ENCODE measurements at places on chromosomes 5 and 9.

- DNase-seq = no peak
Observed at GRCh38 chr5:8907168-8907868, 638.6 kb downstream of the SEMA5A start.

- DNase-seq = no peak
Observed at GRCh38 chr9:80191108-80191507, 619.3 kb downstream of the TLE4 start.

- DNase-seq = no peak
Observed at GRCh38 chr9:16921855-16922254, 51.4 kb upstream of the BNC2 start.

DNA sequence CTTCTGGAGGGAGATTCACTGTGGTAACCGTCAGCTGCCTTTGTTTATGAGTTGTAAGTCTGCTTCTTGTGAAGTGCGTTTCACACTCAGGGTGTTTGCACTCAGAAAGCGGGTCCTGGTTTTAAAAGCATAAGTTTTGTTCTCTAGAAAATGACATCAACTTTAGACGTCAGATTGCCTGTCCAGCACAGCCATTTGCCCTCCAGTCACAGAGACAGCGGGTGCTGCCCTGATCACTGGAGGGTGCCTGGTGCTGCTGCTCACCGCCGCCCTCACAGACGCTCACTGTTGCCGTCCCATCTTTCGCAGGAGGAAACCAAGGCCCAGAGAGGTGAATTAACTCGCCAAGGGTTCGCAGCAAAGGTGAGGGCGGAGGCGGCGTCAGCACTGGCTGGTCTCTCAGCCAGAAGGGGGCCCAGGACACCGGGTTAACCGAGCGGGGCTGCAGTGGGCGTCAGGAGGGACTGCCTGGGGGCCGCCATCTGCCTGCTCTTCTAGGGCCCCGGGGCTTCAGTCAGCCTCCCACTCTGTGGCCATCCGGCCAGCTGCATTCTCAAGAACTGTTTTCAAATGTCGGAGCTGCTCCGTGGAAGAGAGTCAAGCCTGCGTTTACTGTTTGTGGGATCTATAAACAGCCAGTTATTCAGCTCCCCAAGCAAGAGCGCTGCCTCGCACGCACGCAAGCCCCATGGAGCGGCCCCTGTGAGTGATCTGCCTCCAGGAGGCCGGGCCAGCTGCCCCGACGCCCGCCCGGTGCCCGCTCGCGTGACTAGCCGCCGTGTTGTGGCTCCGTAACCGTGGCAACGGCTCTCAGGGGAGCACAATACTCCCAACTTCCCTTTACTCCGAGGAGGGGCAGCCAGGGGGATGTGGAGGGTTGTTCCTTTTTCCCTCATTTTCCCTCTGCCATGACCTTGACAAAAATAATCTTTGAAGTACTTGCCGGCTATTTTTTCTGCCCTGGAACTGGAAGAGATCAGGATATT, 43.4 kb upstream of the EXOC3 start:
- DNase-seq = peak; percentile 19

GRCh38 chr9:91495450-91495849, 71.8 kb upstream of the NFIL3 start:
- no peak for DNase-seq

- no peak for DNase-seq
Observed at GRCh38 chr5:30239331-30240022, 954.0 kb upstream of the CDH6 start.

DNA sequence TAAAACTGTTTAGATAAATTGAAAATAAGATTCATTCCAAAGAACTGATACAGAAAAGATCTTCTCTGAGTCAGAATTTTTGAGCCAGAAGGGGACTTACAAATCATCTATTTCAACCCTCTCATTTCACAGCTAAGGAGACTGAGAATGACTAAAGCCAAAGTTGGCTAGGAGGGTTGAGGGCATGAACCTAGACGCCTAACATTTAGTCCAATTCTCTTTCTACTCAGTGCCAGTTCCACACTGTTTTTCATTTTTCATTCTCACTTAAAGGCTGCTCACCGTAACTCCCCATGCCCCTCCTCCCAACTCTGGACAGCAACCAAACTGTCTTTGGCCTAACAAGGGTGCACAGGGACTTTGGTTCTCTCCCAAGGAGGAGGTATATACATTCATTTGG, 364.0 kb downstream of the NDUFS4 start:
- no peak for DNase-seq

DNA sequence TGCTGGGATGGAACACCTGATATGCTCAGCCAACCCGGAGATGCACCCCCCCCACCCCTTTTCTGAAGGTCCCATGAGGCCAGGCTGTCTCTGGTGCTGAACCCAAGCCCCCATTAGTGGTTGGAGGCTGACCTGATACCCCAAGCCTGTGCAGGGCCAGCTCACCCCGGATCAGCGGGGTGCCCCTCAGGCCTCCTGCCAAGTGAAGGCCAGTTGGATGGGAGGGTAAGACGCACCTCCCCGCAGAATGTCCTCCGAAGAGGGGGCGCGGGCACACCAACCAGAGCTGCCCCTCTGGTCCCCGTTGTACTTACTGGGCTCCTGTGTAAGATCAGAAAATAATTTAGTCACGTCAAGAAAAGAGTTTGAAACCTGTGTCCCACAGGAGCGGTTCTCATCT, 76.8 kb upstream of the OTULINL start:
- DNase-seq = no peak

GRCh38 chr9:2493529-2493928, 128.1 kb upstream of the VLDLR start:
- no peak for DNase-seq

- peak; percentile 50 for DNase-seq
Observed at GRCh38 chr9:129619787-129620668, 873 bp downstream of the C9orf50 start.

DNA sequence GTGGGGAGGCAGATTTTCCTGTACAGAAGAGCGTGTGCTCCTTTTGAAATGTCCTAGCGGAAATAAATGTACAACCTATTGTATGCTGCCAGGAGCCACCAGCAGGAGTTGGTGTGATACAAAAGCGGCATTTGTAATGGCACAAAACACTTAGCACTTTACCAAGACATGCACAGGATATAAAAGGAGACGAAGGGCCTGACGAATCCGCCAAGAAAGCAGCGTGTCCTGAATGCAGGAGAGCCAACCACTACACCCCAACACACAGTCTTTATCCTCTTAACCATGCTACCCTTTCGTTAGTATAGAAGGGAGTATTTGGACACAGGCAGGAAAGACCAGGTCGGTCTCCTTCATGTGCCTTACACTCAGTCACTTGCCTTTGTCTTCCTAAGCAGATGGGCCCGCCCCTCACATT, 218.1 kb downstream of the TRIM32 start:
- no peak for DNase-seq

DNA sequence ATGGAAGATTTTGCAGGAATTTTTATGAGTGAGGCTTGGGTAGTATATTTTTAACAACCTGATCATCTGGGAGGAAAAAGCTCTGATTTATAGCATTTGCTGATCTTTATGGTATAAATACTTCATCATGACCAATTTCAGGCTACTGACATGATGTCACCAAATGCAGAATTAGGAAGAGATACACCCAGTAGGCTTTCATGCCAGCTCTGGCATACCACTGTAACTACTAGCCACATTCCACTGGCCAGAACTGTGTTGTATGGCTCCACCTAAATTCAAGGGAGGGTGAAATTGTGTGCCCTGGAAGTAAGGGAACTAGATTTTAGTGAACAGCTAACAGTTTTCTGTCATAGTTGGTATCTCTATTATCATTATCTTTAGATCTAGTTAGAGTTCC, 17.6 kb downstream of the AP3S1 start:
- DNase-seq = no peak

DNA sequence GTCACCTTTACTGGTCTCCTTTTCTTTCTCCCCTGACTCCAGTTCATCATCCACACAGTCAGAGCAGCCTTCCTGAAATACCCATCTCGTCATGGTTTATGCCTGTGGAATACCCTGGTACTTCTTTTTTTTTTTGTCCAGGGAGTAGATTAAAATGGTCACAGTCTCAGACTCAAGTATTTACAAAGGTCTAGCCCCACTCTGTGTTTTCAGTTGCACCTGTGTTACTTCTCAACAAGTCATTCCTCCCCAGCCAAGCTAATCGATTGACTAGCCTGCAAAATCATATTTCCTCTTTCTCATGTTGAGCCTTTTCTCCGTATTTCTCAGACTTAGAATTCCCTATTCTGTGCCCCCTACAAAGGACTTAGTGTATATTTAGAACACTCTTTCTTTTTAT, 155.2 kb upstream of the KCNN2 start:
- DNase-seq = no peak

- no peak for DNase-seq
Observed at GRCh38 chr5:25688156-25688555, 1043.4 kb upstream of the CDH10 start.

DNA sequence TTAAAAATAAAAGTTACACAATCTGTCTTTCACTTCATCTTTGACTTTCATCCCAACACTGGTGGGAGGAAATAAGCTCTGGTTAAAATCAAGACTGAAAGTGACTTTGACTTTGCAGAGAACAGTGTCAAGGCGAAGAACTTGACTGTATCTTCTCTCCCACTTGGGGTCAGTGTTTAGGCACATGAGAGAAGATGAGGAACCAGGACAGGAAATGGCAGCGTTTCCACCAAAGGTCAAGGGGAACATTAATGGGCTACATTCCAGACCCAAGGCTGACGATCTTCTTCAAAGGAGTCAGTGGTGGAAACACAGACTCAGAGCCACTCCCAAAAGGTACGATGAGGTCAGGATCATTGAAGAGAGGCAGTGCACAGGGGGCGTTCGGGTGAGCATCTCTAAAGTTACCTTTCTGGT, 409.5 kb downstream of the ARHGEF28 start:
- DNase-seq = peak; percentile 63

DNA sequence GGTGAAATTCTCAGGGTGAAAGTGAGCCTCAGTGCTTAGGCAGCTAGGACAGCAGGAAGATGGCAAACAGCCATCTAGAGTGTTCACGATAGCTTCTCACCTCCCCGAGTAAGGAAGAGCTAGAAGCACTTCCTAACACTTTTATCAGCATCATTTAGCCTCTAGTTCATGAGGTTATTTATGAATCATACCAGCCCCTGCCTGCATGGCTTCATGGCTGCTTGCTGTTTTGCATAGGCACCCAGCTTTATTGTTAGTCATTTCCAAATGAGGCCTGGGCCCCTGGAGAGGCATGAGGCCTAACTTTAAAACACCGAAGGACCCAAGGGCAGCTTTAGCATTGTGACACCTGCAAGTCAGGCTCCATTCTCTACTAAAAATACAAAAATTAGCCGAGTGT, 134.9 kb upstream of the PANK3 start:
- DNase-seq = no peak

- no peak for DNase-seq
Observed at GRCh38 chr9:91037511-91038482, 236.2 kb downstream of the SYK start.

DNA sequence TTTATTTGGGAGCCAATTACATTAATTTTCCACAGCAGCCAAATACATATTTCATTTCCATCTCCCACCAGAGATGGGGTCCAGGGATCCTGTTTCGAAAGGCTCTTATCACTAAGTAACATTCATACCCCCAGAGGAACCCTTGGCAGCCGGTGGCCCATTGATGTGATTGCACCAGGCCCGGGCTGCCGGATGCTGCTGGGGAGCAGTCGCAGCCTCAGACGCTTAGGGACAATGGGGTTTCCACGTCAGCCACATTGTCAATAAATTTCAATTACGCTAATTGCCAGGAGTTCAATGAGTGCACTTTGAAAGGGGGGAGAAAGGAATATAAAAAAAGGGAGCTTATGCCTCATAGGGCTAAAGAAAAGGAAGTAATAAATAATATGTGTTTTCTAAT, 478.8 kb upstream of the ADAMTS16 start:
- DNase-seq = peak; percentile 33

DNA sequence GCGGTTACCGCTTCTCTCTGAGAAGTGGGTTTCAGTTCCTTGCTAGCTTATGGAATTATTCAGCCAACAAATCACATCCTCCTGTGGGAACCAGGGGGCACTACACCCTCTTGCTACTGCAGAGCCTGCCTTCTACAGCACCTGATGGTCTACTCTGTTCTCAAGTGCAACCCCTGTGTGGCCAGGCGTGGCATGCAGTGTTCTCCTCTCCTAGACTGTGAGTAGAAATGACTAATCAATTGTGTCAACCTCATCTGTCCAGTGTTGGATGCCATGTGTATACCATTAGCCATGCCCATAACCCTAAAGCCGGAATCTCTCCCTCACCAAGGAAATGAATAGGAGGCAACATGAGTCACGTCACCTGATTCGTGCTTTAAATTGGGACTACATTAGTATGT, 117.2 kb upstream of the LIFR start:
- DNase-seq = peak; percentile 15

GRCh38 chr5:90131383-90132133, 278.0 kb downstream of the CETN3 start:
- no peak for DNase-seq

- DNase-seq = no peak
Observed at GRCh38 chr9:11338130-11338529, 725.3 kb upstream of the PTPRD start.

DNA sequence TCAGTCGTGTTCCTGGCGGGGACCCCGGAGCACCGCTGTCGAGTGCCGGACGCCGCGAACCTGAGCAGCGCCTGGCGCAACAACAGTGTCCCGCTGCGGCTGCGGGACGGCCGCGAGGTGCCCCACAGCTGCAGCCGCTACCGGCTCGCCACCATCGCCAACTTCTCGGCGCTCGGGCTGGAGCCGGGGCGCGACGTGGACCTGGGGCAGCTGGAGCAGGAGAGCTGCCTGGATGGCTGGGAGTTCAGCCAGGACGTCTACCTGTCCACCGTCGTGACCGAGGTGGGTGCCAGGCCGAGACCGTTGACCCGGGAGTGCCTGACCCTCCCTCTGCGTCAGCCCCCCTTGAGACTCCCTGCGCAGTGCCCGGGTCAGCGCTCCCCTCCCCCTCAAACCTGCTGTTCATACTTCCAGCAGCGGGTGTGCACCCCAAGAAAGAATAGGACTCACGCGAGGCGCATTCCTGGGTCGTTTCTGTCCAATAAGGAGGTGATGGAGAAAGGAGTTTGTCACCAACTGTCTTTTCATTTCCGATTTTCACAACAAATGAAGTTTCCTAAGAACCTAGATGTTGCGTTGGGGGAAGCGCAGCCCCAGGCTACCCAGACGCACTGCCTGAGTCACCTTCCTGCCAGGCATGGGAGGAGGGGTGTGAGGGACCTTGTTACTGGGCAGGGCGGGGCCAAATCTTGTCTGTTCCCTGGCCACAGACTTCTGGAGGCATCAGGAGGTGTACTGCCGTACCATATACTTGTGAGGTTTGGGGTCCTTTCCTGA, 722 bp downstream of the SLC22A4 start:
- peak; percentile 29 for DNase-seq

GRCh38 chr5:11902201-11902619, 2.0 kb downstream of the CTNND2 start:
- no peak for DNase-seq

GRCh38 chr5:17367256-17367840, 130.7 kb upstream of the TAF11L2 start:
- no peak for DNase-seq

- DNase-seq = no peak
Observed at GRCh38 chr5:168693297-168693696, 114.1 kb upstream of the PANK3 start.

- no peak for DNase-seq
Observed at GRCh38 chr5:123879071-123879470, 367.1 kb downstream of the CSNK1G3 start.

DNA sequence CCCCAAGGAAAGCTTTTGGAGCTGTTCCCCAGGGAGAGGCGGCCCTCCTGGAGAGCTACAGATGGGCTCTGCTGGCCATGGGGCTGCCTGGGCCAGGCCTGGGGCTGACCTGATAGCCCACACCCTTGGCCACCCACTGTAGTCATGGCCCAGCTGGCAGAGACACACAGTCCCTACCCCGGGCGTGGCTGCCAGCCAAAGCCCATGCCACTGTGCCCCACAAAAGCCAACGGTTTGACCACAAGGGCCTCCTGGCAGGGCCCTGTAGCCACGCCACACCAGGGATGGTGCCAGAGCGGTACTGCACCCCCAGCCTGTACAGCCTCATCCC, 15.2 kb downstream of the NACC2 start:
- DNase-seq = no peak

Data from NCI-H82 (cell line).